ENCODE measurements at places on chromosomes 1 and 21.

- DNase-seq, result peak; percentile 78
These were observed 39.5 kb upstream of the CASZ1 start for GRCh38 chr1:10835822-10836421.

DNA sequence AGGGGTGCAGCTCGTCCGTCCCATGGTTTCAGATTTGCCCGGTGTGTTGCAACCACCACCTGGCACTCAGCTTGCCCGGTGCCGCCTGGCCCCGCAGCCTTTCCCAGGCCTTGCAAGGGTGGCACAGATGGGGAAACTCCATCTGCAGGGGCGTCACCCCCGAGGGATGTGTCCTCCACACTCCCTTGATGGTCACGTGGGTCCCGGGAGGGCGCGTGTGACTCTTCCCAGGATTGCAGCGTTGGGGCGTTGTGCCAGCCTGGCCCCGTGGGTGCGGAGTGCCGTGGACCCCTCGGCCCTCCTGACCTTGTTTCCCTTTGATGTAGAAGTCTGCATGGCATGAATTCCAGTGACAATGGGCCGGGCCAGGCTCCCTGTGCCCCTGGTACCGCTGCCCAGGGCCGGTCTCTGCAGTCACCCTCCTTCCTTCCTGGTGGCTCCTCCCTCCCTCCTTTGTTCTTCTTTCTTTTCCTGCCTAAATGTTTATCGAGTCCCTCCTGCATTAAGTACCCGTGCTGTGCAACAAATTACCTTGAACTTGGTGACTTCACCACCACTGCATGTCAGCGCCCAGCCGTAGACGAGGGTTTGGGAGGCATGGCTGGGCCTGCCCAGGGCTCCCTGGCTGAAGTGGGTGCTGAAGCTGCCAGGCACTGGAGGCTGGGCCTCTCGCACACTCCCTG, 22.9 kb downstream of the RRP1 start:
- peak; percentile 44 for DNase-seq

DNA sequence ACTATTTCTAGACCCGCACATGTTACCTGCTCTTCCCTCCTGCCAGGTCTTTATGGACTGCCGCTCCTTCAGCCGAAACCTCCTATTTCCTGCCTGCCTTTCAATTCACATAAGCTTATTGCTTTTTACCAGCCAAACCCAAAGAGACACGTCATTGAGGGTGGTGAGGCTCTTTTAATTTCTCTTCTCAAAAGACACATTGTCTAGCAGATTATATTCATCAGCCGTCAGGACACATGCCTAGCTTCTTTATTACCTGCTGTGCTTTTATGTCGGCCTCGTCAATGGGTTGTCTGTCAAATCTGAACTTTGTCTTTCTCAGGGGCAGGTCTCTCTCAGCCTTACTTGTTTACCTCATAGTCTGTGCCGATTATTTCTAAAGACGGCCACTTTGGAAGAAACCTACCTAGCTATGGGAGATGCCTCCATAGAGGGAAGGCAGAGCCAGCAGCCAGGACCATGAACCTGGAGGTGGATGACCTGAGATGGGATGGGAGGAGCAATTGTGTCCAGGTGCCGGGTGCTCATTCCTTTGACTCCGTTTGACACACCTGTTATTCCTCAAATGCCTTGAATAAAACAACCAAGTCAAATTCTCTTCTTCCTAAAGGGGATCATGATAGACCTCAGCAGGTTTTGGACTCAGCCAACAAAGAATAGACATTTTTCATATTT, 42.0 kb downstream of the ZBTB18 start:
- no peak for DNase-seq

- DNase-seq, result no peak
These were observed 41.6 kb downstream of the PDE9A start for GRCh38 chr21:42694751-42695696.

- no peak for DNase-seq
These were observed 15.2 kb upstream of the NBPF1 start for GRCh38 chr1:16628361-16629111.

- DNase-seq, result no peak
These were observed 4.2 kb upstream of the ADORA3 start for GRCh38 chr1:111507411-111508201.

DNA sequence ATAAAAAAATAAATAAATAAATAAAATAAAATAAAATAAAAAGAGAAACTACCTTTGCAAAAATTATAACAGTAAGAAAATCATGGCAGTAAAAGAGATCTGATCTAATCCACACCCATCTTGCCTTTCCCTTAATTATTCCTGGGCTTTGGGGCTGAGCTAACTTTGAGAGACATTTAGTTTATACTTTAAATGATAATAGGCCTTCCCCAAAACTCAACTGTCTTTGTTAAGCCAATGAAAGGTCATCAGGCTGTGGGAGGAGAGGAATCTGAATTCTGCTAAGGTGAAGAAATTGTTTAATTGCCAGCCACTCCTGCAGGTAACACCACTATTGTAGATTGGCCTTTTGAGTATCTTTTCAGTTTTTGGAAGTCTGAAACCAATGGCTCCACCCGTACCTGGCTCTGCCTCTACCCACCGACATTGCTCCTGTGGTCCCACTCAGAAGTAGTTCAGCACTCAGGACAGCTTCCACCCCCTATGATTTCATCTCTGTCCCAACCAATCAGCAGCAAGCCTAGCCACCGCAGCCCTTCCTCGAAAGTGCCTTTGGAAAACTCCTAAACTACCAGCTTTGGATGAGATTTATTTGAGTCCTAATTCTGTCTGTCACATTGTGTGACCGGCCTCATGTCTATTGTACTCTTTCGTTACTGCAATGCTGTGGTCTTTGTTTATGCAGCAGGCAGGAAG, 23.0 kb upstream of the PNRC2 start:
- no peak for DNase-seq

DNA sequence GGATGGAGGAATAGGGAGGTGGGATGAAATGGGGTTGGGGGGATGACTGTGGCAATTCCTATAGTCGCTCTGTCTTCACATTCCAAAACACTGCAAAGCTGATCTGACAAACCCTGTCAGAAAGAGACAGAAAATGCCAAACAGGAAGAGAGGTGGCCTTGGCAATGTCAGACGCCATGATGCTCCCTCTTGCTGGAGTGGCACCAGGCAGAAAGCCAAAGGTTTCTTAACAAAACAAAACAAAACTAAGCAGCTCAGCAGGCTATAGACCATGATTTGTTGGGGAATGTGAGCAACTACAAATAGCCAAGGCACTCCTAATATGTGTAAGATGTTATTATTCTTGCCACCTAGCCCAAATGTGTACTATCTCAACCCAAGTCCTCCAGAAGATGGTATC, 42.9 kb upstream of the PLA2G2C start:
- no peak for DNase-seq

DNA sequence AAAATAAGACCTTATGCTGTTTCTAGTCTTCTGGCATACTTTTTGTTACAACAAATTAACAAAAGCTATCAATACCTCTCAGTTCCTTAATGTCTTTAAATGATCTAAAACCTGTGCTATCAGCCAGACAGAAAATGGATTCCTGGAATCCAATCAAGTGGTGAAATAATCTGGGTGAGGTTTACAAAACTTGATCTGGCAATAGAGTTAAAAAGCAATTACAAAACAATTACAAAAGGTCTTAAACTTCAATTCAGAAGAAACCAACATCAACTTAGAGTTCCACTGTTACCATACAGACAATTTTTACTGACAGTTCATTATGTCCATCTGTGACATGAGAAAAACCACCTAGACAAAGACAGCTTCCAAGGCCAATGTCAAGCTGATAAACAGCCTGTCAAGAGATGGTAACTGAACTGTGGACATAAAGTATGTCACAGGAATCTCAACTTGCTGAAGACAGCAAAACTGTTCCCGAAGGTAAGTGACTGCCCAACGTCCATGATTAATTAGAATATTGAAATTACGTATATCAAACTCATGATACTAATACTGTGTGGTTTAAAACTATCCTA, 17.4 kb downstream of the ZZZ3 start:
- DNase-seq, result no peak

DNA sequence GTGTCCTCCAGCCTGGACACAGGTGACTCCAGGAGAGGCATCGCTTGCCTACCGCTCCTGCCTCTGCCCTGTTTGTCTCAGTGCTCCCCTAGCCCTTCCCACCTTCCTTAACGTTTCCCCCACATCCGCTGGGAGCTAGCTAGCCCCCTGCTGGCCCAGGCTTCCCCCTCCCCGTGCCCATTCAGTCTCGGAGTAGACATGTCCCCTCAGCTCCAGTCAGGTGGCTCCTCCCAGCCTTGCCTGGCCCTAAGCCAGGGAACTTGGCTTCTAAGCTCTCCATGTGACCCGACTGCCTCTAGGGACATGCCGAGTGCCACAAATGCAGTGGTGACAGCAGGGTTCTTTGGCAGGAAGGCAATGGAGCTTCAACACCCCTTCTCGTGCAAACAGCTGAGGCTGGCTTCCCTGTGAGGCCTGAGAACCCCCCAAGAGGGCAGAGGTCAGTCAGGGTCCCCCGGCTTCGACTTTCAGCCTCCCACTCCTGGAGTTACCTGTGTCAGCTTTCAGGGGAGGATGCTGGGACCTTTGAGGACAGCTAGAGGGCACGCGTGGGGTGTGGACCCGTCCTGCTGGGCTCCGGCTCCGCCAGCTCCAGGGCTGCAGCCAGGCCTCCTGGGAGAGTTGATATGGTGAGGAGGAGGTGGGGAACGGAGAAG, 16.2 kb downstream of the DRAXIN start:
- DNase-seq, result peak; percentile 74

DNA sequence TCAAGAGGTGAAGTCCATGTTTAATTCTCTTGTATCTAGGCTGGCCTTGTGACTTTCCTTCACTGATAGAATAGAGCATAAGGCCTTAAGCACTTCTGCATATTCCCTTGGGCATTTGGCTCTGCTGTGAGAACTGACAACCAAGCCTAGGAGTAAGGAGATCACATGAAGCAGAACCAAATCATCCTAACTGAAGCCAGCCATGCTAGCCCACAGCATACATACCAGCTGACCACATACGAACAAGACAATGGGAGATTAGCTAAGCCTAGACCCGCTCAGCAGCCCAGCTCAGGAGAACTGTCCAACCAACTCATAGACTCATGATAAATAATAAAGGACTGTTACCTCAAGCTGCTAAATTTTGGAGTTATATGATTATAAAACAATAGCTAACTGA, 114.6 kb upstream of the NEK7 start:
- DNase-seq, result peak; percentile 2

DNA sequence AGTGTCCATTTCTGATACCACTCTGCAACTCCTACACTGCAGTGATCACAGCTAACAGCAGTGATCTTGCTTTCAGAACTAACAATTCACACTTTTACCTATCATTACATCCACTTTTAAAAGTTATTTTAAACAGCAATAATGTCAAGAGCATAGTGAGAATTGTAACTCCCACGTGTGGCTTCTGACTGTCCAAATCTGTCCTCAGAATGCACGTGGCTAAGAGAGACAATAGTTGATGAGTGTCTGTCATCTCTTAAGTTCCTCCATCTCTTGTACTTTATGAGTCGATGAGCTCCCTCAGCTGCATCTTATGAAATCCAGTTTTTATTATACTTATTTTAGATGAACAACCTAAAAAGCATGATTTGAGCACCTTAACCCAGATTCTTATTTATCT, 16.5 kb upstream of the CFHR5 start:
- no peak for DNase-seq

- DNase-seq, result no peak
These were observed 18.6 kb upstream of the PRKAA2 start for GRCh38 chr1:56626546-56626945.

DNA sequence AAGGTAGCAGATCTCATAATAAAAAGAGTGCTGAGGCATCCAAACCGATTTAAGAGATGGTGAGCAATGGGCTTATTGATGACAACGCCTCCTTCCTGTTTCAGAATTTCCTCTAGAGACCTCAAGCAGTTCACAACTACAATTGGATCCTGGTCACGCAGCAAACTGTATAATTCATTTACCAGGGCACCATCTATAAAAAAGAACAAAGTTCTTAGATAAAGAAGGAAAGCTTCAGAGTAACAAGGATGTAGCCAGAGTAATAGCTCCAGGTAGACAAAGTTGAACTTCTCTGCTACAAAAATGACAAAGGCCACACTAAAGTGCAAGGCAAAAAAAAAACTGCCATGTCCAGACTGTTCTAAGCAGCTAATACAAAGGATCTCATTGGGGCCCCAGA, 3.4 kb downstream of the AP4B1 start:
- DNase-seq, result no peak

- DNase-seq, result no peak
These were observed 8.0 kb upstream of the JAK1 start for GRCh38 chr1:64974288-64974825.

GRCh38 chr1:23964235-23964668, 4.6 kb downstream of the PNRC2 start:
- no peak for DNase-seq

- DNase-seq, result peak; percentile 45
These were observed 9.8 kb downstream of the SLC30A2 start for GRCh38 chr1:26035959-26036755.

- no peak for DNase-seq
These were observed 1857.4 kb downstream of the NCAM2 start for GRCh38 chr21:22855581-22855980.

DNA sequence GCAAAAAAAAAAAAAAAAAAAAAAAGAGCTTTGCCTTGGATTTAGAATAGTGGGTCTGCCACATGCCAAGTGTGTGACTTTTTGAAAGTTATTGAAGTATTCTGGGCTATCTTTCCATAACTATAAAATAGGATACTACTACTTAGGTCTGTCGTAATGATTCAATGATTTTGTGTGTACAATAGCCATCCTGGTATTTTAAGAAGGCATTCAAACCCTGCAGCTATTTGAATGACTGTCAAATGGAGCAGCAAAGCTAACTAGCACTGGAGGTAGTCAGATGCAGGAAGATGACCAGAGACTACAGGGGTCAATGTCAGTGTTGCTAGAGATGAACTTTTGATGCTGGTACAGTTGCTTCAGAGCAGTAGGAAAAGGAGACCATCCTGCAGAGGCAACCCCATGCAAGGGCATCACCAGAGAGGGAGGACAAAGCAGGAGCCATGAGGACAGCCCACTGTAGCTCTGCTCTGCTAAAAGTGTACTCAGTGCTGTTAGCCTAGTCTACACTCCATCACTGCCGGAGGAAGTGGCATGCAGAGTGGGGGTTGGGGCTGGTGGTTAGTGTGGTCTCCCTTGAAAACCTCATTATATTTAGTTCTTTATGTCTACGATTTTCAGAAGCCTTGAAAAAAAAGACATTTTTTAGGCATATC, 29.0 kb downstream of the DUSP10 start:
- DNase-seq, result no peak

DNA sequence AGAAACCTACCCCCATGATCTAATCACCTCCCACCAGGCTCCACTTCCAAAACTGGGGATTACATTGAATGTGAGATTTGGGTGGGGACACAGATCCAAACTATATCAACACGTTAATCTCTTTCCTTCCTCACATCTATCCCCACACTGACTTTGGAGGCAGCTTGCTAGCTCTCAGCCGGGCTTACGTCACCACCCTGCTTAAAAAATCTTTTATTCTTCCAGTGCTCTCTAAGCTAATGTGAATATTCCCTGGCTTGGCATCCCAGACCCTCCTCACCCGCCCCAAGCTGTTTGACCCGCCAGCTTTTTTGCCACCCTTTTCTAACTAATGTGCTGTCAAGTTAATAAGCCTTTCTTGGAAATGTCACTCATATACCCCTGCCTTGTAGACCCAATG, 47.9 kb upstream of the CTPS1 start:
- no peak for DNase-seq

- DNase-seq, result no peak
These were observed 6.8 kb upstream of the LHX9 start for GRCh38 chr1:197910120-197910991.
